ENCODE measurements at places on chromosomes 12 and 14.

DNA sequence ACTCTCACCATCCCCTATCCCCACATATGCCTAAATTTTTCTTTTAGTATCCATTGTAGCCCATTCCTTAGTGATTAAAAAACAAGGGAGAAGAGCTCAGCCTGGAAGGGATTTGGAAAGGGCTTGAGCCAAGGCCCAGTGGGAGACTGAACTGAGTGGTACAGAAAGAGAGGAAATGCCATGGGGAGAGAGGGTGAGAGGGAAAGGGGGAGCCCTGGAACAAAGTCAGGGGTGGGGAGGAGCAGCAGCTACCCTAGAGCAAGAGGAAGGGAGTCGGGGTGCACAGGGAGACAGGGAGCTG lies 2.6 kb upstream of the ATN1 start:
- no peak overlapping the region for H3K27ac ChIP-seq
- DNase-seq, result no peak
- H3K4me3 ChIP-seq, result no peak overlapping the region
- no peaks in the 10 kb centered on the region for H3K27me3 ChIP-seq

DNA sequence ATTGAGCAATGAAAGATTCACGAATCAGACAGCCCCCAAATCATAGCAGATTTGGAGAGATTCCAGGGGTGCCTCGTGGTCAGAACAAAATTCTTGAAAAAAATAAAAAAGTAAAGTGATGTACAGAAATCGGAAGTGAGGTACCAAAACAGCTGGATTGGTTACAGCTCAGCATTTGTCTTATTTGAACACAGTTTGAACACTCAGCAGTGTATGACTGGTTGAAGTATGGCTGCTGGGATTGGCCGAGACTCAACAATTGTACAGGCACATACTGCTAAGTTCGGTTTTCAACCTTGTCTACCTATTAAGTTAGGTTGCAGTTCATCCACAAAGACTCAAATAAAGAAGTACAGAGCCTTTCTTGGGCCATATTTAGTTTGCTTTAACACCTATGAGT lies 865.4 kb upstream of the TMEM132C start:
- H3K4me1 ChIP-seq, result no peaks in the 10 kb centered on the region
- H3K36me3 ChIP-seq, result no peaks in the 10 kb centered on the region
- no peak for DNase-seq
- H3K27me3 ChIP-seq, result no peaks in the 10 kb centered on the region
- H3K4me3 ChIP-seq, result no peak overlapping the region

- H3K27ac ChIP-seq, result no peak overlapping the region
- no peaks in the 10 kb centered on the region for H3K4me1 ChIP-seq
- H3K4me3 ChIP-seq, result no peak overlapping the region
- H3K36me3 ChIP-seq, result no peaks in the 10 kb centered on the region
- peaks cover 5% of the 10 kb centered on the region for H3K27me3 ChIP-seq
These were observed 36.8 kb upstream of the PIWIL1 start for GRCh38 chr12:130300737-130301535.

GRCh38 chr12:46296822-46297221 lies 28.0 kb upstream of the SLC38A1 start:
- peaks cover 54% of the 10 kb centered on the region for H3K4me1 ChIP-seq
- no peak for DNase-seq
- no peaks in the 10 kb centered on the region for H3K27me3 ChIP-seq
- H3K27ac ChIP-seq, result peak overlapping the region; percentile 81
- H3K4me3 ChIP-seq, result no peak overlapping the region

Data from stimulated activated naive B cell treated with anti-CD40 and anti-IgM and Interleukin-4, amounts not matched to agents 10 μg/mL and 1 μg/mL and 100 μg/mL, for 72 hours (primary cell).